ENCODE measurements at places on chromosomes 5 and 9.

- no peak overlapping the region for H3K27ac ChIP-seq
- peaks cover 12% of the 10 kb centered on the region for H3K4me1 ChIP-seq
- H3K4me3 ChIP-seq = no peak overlapping the region
- no peaks in the 10 kb centered on the region for H3K27me3 ChIP-seq
- H3K36me3 ChIP-seq = peaks cover 71% of the 10 kb centered on the region
Observed at GRCh38 chr5:147441191-147441695, 68.6 kb downstream of the DPYSL3 start.

DNA sequence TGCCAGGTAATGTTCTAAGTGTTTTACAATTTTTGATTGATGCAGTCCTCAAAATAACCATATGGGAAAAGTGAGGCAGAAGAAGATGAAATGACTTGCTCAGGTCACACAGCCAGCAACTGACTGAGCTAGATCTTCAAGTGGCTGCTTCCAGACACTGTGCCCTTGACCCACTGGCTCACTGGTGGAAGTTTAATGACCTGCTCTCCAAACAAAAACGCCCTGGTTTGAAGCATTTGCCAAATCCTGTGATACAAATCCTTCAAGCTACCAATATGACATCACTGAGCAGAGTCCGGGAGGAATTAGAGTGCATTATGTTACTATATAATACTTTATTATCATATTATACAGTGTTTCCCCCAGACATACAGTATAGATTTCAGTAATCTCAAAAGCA, 459.4 kb downstream of the GADD45G start:
- H3K27me3 ChIP-seq = no peaks in the 10 kb centered on the region
- H3K4me1 ChIP-seq = no peaks in the 10 kb centered on the region
- no peak overlapping the region for H3K27ac ChIP-seq
- no peak overlapping the region for H3K4me3 ChIP-seq
- no peak for DNase-seq

DNA sequence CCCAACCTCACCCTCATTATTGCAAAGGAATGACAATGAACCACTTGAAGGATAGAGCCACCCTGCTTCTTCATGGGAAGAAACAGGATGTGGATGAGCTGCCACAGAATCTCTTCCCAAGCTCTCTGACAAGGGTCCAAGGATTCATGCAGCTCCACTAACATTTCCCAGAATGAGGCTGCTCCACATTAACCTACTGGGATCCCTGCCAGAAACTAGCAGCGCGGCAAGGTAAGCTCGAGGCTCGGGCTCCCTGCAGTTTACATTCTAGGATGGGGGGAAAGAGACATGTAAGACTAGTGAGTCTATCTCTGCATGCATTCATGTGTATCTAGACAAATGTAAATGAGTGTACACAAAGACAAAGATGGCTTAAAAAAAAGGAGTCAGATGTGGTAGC, 12.1 kb downstream of the DCAF12 start:
- H3K27ac ChIP-seq = no peak overlapping the region
- H3K4me3 ChIP-seq = no peak overlapping the region
- H3K36me3 ChIP-seq = peaks cover 44% of the 10 kb centered on the region
- DNase-seq = no peak

DNA sequence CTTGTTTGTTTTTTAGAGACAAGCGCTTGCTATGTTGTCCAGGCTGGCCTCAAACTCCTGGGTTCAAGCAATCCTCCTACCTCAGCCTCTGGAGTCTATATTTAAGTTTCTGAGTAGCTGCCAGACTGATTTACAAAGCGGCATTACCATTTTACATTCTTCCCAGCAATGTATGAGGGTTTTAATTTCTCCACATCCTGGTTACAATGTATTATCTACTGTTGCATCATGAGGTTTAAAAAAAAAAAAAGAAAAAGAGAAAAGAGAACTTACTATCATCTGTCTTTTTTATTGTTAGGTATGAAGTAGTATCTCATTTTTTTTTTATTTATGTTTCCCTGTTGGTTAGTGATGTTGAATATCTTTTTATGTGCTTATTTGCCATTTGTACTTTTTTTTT, 18.9 kb upstream of the CLINT1 start:
- H3K27me3 ChIP-seq = no peaks in the 10 kb centered on the region
- no peak for DNase-seq
- H3K4me1 ChIP-seq = peaks cover 5% of the 10 kb centered on the region
- 0 out of 2 replicates have a peak, but pooled peaks cover 4% of the 10 kb centered on the region for H3K36me3 ChIP-seq
- no peak overlapping the region for H3K27ac ChIP-seq

GRCh38 chr5:179061025-179061424, 852 bp downstream of the ZNF354C start:
- peak overlapping the region; percentile 86 for H3K4me3 ChIP-seq
- no peak for DNase-seq
- no peaks in the 10 kb centered on the region for H3K27me3 ChIP-seq
- no peaks in the 10 kb centered on the region for H3K4me1 ChIP-seq
- peaks cover 39% of the 10 kb centered on the region for H3K36me3 ChIP-seq
- H3K27ac ChIP-seq = no peak overlapping the region

DNA sequence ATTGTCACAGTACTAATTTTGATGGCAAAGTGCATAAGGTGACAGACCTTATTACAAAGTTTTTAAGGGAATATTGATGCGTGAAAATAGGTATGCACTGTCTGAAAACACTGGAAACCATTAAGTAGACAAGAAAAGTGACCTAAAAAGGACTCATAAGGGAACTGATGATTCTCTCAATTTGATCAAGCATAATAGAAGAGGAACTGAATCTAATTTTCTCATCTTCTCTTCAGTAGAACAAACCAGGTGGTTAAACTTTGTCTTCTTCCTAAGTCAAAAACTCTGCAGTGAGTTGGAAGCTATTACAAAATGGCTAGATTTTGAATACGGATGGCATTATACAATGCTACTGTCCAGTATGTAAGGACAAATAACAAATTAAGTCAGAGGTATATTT, 53.4 kb downstream of the RNF145 start:
- H3K4me3 ChIP-seq = no peak overlapping the region
- DNase-seq = no peak
- H3K27me3 ChIP-seq = no peaks in the 10 kb centered on the region
- no peaks in the 10 kb centered on the region for H3K4me1 ChIP-seq
- no peak overlapping the region for H3K27ac ChIP-seq

GRCh38 chr9:91736311-91736710, 213.7 kb downstream of the ROR2 start:
- H3K27me3 ChIP-seq = no peaks in the 10 kb centered on the region
- DNase-seq = no peak
- no peaks in the 10 kb centered on the region for H3K4me1 ChIP-seq
- H3K4me3 ChIP-seq = no peak overlapping the region

- no peaks in the 10 kb centered on the region for H3K27me3 ChIP-seq
- no peaks in the 10 kb centered on the region for H3K36me3 ChIP-seq
- peak overlapping the region; percentile 19 for H3K4me3 ChIP-seq
- peaks cover 8% of the 10 kb centered on the region for H3K4me1 ChIP-seq
- peak; percentile 66 for DNase-seq
- H3K27ac ChIP-seq = no peak overlapping the region
Observed at GRCh38 chr9:127904561-127905003, 5.2 kb upstream of the ST6GALNAC6 start.

GRCh38 chr9:129391221-129391661, 213.2 kb upstream of the IER5L start:
- H3K27me3 ChIP-seq = no peaks in the 10 kb centered on the region
- H3K4me1 ChIP-seq = no peaks in the 10 kb centered on the region
- no peak overlapping the region for H3K4me3 ChIP-seq
- no peaks in the 10 kb centered on the region for H3K36me3 ChIP-seq

GRCh38 chr9:86557063-86557766, 203.0 kb upstream of the TUT7 start:
- H3K4me3 ChIP-seq = no peak overlapping the region
- DNase-seq = no peak
- no peaks in the 10 kb centered on the region for H3K27me3 ChIP-seq
- no peaks in the 10 kb centered on the region for H3K36me3 ChIP-seq
- no peaks in the 10 kb centered on the region for H3K4me1 ChIP-seq

Data from H9 (cell line).